ENCODE measurements at places on chromosomes 4 and X.

DNA sequence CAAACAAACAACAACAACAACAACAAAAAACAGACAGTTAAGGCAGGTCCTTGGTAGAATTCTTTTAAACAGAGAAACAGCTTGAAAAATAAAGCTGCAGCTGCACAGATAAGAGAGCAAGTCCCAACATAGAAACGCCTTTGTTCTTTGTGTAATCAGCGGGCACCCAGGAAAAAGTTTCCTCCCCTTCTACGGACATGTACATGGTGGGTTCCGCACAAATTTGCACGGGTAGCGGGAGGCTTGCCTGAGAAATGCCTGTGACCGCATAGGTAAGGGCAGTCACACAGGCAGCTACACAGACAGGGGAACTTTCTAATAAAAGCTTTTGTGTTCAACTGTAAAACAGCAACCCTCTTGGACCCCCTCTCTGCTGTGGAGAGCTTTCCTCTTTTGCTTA lies 25.7 kb upstream of the CT47A1 start:
- no peak for DNase-seq

DNA sequence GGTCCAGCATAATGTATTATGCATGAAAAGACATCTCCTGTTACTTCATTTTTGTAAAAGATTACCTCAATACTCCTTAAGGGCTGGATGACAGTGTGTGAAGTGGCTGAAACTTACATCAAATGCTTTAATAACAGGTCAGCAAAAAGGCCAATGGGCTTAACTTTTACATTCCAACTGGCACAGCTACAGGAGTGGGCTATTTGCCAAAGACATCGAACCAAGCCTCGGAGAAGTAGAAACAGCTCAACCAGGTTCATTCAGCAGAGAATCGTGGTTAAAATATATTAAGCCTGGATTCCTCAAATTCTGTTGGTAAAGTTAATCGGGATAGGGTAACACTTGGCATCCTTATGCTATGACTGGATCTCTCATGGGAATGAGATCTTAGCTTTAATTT lies 639.7 kb downstream of the TRIML1 start:
- no peak for DNase-seq

GRCh38 chr4:24604558-24605214 lies 20.3 kb upstream of the DHX15 start:
- DNase-seq = no peak

DNA sequence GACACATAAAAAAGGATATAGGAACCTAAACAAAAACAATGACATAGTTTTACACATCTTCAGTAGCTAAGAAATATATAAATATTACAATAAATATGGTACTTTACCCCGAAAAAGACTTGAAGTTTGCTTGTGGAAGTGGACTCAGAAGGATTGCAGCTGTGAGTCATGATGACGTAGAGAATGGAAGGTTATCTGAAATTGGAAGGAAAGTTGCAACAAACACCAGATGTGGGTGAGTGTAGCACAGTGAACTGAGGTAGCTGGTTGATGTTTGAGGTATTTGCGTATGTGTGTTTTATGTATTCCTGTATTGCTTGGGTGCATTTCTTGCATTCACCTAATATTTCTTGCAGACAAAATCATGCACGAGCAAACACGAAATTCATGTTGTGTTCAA lies 113.0 kb downstream of the ARX start:
- no peak for DNase-seq

DNA sequence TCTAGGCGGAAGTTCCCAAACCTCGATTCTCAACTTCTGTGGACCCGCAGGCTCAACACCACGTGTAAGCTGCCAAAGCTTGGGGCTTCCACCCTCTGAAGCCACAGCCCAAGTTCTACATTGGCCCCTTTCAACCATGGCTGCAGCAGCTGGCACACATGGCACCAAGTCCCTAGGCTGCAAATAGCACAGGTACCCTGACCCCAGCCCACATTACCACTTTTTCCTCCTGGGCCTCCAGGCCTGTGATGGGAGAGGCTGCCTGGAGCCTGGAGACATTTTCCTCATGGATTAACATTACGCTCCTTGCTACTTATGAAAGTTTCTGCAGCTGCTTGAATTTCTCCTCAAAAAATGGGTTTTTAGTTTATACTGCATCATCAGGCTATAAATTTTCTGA lies 479.5 kb downstream of the PCDH7 start:
- DNase-seq = no peak

Measured in activated CD4-positive, alpha-beta T cell treated with anti-CD3 and anti-CD28 coated beads for 4 hours (primary cell).